ENCODE measurements at places on chromosomes 12 and 14.

GRCh38 chr14:23936084-23936829, 17.3 kb upstream of the DHRS4 start:
- no peak for DNase-seq

DNA sequence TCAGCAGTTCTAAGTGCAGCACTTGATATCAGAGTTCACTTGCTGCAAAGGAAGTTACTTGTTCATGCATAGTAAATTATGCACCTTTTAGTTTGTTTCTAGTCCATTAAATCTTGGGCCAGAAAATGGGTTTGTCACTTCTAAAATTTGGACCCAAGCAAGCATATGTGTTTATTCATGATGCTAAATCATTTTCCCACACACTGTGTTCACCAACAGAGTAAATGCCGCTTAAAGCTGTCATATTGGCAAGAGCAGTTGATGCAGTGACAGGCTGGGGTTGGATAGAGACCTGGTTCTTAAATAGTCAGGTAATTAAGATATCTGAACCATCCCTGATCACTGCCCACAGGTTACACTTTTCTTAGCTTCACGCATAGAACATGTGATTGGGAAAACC, 409.7 kb downstream of the EGLN3 start:
- no peak for DNase-seq

GRCh38 chr12:75790219-75790618, 241.4 kb downstream of the PHLDA1 start:
- DNase-seq = no peak

DNA sequence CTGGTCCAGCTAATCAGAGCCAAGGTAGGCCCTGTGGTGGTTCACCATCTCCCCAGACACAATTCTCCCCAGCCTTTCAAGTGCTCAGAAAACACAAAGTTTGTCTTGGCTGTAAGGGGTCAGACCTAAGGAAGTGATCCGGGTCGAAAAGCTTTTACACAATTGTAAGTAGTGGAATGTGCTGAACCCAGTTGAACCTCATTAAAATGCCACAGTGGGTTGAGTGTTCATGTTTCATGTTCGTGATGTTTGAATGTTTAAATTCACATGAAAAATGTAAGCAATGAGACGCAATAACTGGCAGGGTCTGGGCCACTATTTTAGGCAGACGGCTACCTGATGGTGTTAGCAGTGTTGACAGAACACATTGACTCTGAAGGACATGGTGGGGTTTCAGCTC, 60.9 kb upstream of the JDP2 start:
- DNase-seq = no peak

GRCh38 chr12:25959071-25959961, 834 bp downstream of the RASSF8 start:
- DNase-seq = peak; percentile 63

DNA sequence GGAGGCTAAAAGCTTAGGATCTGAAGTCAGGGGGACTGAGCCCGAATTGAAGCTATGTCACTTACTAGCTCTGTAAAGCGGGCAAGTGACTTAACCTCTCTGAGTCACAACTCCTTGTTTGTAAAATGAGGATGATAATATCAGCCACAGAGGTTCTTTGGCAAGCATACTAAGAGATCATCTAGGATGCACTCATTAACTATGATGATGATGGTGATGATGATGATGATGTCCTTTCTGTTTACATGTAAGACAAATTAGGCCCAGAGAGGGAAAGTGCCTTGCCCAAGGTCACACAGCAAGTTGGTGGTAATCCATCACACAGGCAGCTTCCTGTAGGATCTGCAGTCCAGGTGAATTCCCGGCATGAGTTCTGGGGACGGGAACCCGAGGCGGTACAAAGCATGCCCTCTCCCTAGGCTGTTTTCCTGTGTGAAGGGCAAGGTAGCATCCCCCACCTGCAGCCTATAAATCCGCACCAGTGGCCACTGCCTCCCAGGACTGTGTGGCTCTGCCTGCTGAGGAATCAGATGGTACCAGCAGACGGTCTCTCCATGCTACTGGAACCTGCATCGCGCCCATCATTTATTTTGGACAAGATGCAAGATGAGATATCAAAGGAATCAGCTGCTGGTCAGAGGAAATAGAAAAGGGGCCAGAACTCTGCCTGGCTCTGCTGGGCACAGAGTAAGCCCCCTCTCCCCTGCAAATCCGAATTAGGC, 55.2 kb downstream of the MAP1LC3B2 start:
- DNase-seq = no peak

DNA sequence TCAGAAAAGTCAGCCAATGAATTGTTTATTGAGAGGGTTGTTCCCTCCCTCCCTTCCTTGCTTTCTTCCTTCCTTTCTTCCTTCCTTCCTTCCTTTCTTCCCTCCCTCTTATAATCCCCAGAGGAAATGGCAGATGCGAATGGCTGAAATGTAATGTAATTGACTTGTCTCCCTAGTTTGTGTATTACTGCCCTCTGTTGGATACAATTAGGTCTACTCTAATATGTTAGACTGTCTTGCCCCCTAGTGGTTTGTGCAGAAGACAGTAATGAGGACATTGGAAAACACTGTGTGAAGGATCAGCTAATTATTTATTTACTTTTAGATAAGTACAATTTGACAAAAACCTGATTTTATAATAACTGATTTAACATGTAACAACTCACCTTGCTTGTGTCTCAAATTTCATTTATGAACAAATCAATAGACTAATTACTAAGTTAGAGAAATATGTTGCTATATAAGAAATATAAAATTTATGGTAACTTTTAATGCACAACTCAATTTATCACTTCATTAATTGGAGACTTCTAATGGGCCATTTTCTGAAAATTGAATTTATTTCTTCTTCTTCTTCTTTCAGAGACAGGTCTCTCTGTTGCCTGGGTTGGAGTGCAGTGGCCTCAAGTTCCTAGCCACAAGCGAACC, 229.8 kb upstream of the LRIG3 start:
- no peak for DNase-seq

- no peak for DNase-seq
Measured at GRCh38 chr14:69363055-69363454, 35.0 kb downstream of the ERH start.

DNA sequence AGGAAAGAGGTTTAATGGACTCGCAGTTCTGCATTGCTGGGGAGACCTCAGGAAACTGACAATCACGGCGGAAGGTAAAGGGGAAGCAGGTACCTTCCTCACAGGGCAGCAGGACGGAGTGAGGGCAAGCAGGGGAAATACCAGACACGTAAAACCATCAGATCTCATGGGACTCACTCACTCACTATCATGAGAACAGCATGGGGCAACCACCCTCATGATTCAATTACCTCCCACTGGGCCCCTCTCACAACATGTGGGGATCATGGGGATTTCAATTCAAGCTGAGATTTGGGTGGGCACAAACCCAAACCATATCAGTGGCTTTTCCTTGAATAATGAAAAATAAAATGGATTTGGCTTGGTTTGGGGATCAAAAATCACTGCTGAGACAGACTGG, 380.5 kb downstream of the VRK1 start:
- no peak for DNase-seq

DNA sequence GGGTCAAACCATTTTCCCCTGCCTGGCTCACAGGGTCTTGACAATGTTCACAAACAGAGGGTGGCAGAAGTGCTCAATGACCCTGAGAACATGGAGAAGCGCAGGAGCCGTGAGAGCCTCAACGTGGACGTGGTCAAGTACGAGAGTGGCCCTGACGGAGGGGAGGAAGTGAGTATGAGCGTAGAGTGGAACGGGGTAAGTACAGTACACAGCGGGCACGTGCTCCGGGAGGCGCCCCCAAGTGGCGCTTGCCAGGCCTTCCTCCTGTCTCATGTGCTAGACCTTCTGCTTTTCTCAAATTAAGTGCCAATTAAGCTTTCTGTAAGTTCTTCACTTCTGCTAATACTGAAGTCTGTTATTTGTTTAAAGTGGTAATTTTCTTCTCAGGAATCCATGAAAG, 35.9 kb downstream of the XRCC3 start:
- DNase-seq = no peak

DNA sequence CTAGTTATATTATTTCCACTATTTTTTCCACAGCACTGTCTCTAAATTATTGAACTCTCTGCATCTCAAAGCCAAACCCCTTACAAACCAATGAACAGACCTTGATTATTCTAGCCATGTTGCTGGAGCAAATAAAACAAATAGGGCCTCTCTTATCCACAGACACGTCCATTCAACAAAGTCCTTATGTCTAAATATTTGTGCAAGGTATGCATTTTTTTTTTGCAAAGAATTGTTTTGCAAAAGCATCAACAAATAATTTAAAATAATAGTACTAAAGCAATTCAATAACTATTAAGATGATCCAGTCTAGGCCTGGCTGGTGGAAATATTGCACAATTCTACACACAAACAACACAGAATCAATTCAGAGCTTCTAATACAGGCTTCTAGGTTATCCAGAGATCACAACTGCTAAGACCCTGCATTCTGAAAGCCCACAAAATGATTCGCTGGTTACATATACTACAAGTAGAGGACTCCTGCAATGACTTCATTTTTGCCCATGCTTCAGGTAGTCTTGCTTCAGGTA, 221.0 kb downstream of the SLC25A21 start:
- no peak for DNase-seq

- peak; percentile 68 for DNase-seq
Measured at GRCh38 chr14:34496679-34497513, 34.9 kb upstream of the SPTSSA start.

DNA sequence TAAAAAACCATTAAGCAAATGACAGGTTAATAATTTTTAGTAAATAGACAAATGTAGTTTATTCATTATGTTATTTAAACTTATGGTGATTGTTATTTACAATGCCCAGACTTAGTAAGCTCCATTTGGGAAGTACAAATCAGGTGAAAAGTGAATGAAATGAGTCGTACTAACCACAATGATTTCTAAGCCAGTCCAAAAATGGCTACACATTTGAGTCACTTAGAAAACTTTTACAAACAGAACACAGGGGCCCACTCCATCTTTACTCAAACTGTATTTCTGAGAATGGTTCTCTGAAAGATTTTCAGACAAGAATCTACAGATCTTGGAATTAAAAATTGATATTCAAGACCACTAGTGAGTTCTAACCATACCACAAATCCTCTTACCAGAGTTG, 653.3 kb upstream of the MIS18BP1 start:
- DNase-seq = no peak

DNA sequence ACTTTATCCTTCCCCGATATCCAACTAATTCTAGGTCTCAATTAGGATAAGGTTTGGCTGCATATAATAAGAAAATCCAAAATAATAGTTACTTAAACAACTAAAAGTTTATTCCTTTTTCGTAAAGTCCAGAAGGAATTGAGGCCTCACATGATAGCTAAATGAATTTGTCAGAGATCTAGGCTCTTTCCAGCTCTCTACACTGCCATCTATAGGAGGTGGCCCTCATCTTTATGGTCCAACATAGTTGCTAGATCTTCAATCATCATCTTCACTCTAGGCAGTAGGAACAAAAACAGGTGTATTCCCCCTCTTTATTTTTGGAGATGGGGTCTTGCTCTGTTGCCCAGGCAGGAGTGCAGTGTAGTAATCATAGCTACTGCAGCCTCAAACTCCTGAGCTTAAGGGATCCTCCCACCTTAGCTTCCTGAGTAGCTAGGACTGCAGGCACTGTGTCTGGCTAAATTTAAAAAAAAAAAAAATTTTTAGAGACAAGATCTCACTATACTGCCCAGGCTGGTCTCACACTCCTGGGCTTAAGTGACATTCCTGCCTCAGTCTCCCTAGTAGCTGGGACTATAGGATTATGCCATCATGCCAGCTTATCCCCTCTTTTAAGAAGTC, 46.5 kb upstream of the SAV1 start:
- no peak for DNase-seq

- DNase-seq = no peak
Measured at GRCh38 chr12:82008251-82008650, 249.1 kb upstream of the PPFIA2 start.

DNA sequence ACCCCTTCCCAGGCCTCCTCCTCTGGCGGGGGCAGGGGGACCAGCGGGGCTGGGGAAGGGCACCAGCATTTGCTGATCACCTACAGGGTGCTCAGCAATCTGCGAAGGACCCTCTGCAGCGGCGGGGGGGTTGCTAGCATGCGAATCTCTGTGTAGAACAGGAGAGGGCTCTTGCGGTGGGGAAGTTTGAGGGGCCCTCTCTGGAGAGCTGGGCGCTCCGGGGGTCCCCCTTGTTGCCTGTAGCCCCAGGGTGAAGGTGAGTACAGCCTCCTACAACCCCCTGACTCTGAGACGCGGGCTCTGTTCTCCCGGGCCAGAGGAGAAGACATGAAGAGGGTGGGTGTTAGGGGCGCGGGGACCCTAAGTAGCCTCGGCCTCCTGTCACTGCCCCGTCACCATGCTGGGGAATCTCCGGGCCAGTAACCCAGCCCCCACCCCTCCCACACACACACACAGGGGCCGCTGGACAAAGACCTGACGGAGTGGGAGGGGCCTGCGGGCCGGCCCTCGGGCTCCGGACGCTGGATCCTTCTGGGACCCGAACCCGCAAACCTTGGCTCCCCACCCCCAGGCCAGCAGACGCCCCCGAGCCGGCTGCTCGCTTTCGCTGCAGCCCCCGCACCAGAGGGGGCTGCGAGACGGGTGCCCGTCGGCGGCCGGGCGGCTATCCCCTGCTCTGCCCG, 734 bp downstream of the FIGNL2 start:
- no peak for DNase-seq

DNA sequence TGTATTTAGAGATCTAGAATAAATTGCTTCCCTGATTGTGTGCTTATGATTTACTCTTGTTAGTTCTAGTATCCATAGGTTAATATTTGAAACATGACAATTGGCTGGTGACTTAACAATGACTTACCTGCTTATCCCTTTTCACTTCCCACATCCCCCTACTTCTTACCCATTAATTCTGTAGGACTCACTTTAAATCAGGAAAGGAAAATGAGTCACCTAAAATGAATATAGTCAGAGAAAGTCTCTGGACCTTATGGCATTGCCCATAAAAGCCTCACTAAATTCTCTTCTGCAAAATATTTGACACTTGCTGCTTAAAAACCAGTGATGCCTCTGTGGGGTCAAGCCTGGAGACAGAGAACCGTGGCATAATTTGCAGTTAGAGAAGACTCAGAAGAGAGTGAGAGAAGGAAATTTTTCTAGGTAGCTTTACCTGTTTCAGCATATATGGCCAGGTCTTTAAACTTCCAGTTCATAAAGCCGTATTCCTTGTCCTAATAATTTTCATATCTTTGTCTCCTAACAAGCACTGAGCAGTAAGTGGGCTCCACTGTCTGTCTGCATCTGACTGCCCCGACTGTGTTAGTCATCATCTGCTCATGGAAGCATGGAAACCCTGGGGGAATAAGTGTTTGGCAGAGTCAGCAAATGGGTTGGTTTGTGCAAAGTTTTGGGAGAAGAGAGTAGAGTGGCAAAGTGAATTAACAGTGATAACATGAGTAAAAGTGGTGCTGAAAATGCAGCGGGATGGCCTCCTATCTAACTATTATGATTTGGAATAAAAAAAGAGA, 294.4 kb downstream of the AKAP6 start:
- peak; percentile 64 for DNase-seq

Data from tibial artery (tissue), 4 donors.